ENCODE measurements at places on chromosomes 4 and X.

DNA sequence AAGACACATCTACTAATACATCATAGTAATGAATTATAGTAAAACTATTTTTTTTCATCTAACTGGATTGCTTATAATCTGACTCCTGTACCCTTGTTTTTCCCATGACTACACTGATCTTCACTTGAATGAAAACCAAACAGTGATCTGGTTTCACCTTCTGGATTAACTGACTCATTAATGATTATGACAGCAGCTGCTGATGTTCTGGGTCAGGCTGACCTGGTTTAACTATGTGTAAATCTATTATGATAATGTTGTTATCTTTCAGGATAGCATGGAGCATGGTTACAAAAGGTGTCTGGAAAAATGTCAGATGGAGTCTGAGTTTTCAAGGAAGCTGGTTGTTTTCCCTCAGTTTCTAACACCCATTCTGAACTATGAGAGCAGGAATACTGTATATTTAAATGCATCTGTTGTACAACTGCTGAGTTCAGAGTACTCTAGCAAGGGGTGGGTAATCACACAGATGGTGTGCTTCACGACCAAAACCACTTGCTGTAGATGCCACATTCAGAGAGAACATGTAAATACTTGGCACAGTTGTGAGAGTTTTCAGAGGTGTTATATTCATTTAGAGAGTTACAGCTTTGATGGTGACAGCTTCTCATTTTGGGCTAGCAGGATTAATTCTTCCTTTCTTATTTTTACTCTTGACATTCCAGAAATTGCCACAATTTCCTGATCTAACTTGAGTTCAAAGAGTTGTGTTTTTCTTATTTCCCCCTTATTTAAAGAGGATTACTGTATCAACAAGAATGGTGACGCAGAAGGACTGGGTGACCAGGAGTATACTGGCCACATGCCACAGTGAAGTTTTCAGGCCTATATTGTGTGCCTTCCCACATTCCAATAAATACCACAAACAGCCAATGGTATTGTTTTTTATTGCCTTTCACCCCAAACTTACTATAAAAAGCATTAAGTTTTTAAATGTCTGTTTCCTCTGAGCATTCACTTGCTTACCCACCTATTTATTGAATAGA is 249.7 kb upstream of the TET2 start:
- no peak for DNase-seq

- no peak for DNase-seq
Observed at GRCh38 chr4:177386278-177386815, 55.9 kb downstream of the AGA start.

GRCh38 chrX:112053169-112053568 is 29.4 kb downstream of the TRPC5 start:
- no peak for DNase-seq

- DNase-seq: no peak
Observed at GRCh38 chr4:15776871-15777648, 1.1 kb upstream of the CD38 start.

DNA sequence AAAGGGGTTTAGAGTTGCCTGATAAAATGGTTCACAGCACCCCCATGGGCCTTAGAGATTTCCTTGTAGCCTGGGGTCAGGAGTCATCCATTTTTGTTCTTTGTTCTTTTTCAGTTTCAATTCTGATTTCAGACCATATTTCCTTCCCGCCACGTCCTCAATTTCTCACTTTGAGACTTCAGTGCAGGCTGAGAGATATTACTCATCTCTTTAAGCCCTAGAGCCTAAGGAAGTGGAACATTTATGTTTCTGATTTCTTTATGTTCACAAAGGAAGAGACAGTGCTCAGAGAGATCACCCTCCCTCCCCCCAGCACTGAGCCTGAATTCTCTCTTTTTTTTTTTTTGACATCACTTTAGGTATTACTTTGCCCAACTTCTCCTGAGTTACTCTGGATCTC is 56.3 kb downstream of the MSN start:
- DNase-seq: no peak

DNA sequence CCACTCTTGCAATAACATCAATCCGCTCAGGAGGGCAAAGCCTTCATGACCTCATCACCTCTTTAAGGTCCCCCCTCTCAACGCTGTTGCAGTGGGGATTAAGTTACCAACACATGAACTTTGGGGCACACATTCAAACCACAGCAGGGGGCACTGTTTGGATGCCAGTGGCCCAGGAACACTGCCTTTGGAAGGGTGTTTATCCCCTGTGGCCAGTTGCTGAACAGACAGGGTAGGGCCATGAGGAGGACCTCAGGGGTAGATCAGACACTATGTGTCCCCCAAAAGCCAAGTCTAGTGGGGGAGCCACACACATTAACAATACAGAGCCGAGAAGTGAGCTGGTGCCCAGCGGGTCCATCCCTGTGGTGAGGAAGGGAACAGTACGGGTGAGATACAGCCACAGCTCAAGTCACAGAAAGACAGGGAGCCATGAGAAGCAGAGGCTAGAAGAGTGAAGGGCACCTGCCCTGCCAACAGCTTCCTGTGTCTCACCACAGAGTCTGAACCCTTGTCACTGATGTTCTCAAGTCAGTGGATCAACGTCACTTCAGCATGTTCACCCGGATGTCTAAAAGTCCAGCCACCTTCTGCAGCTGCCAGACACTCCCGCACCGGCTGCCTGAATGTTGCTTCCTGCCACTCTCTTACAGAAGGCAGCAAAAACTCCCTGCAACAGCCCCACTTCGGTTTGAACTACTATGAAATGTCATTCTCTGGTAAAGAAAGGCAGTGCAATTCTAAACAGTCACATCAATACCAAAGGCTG is 19.9 kb upstream of the MXD4 start:
- no peak for DNase-seq

GRCh38 chrX:145817331-145818185 is at the start of gene SLITRK2:
Gene SLITRK2, plus strand, starts transcription at chrX:145817829. Its CDS starts 4,597 bp downstream, at chrX:145822426.
- no peak for DNase-seq

GRCh38 chr4:7226439-7226838 is 34.1 kb downstream of the SORCS2 start:
- no peak for DNase-seq

DNA sequence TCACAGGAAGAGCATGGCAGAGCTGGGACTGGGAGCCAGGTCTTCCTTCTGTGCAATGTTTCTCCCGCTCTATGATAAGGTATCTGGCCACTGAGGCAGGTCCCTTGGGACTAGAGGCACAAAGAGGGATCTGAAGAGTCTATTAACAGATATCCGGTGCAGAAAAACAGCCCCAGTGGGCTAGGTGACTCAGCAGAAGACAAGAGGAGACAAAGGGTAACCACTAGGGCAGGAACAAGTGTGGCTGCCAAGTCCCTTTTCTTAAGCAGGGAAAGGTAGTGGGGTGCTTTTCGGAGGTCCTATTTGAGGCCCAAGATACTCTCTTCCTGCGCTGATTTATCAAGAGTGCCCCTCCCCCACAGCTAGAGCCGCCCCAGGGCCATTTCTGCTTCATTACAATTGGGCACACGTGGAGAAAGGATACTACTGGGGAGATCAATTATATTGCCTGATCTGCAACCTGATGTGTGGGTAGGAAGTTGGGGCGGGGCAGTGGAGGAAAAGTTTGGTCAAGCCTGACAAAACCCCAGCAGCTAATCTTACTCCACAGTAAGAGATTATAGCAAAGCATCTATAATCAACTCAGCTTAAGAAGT is at the start of gene DGAT2L6:
TSS of gene DGAT2L6 (plus strand) at position 546 of the 596 bp plus-strand sequence. CDS start 100 bp downstream, outside the sequence.
- no peak for DNase-seq

DNA sequence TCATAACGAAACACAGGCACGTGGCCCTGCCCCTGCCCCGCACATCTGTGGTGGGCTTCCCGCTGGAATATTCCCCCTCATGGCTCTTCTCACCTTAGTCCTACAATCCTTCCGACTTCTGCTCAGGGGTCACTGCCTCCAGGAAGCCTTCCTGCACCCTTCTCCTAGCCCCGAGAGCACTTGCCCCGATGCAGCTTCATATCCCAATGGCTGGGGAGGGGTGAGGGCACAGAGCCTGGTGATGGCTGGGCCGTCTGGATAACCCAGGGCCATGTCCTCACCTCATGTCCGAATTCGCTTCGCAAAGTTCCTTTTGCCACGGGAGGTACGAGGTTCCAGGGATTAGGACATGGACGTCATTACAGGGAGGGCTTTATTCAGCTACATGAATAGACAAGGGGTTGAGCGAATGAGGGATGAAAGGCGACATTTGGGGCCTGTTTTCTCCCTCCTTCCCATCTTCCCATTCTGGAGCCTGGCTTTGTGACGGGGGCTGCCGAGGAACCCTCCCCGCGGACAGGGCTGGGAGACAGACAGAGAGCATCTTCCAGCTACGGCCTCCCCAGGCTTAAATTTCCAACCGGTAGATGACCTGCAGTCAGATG is 35.5 kb upstream of the HMX1 start:
- no peak for DNase-seq
